ENCODE measurements at places on chromosomes 13 and 19.

GRCh38 chr13:55497486-55497885 is 1643.2 kb upstream of the PRR20A start:
- DNase-seq, result no peak

DNA sequence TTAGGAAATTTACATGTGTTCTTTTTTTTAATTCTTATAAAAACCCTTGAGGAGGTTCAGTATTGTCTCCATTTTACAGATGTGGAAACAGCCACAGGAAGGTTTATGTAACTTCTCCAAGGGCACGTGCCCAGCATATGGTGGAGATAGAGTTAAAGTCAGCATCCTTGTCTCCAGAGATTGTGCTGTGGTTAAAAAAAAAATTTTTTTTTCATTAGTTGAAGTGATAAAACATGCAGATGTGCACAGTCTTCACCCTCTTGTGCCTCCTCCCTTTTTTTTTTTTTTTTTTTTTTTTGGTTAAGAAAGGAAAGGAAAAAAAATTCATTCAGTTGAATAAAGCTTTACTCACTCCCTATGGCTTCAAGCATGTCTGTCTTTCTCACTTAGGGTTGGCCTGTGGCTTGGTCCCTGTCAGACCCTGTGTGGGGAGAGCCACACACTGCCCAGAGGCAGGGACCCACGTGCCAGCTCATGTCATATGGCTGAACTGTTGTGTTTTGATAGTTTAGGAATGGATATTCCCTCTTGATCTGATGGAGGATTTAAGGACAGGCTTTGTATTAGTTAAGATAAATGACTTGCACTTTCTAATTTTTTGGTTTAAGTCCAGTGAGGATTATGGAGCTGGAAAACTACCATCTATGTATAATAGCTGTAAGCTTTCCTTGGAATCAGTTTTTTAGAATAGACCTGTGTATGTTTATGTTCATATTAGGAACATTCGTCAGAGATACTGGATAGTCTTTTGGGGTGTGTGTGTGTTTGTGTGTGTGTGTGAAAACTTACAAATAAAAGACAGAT is 19.3 kb downstream of the RNASEH2B start:
- DNase-seq, result no peak

- DNase-seq, result no peak
Measured at GRCh38 chr19:16797876-16798275, 31.3 kb upstream of the SIN3B start.

DNA sequence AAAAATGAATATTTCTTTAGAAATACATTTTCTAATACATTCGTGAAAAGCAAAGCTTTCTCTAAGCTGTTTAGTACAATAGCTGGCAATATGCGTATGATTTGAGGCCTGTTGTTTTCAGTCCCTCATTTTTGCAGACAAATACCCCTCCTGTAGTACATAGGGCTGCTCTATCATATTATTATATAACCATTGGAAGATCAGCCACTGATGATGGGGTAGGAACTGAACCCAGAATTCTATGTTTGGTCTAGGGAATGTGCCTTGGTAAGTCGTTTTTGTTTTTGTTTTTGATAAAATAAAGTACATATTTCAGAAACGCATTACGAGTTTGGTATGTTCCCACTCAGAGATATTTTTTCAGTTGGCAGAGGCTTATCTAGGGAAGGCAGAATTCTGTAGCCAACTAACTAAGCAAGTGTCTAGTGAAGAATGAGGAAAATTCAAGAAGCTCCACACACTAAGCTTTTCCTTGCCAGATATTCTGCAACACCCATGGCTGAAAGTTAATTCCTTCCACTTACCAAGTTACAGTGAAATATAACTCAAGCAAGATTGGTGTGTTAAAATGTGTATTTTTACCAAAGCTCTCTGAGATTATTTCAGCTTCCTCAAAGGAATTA is 656.9 kb upstream of the MIR17HG start:
- no peak for DNase-seq

DNA sequence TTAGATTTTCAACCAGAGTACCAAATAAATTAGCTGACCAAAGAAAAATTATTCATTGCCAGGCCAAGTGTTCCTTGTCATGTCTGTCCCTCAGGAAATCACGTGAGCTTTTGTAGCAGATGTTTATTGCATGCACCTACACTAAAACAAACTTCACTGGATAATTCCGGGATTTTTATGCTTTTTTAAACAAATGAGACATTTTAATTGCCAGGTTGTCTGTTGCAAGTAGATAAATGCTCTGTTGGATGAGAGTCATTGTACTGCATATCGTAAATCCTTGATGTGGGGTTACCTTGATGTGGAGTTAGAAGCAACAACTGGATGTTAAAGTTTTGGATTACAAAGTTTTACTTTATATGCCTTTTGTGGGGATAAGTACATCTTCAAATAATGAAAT is 1187.7 kb upstream of the PCDH9 start:
- no peak for DNase-seq

DNA sequence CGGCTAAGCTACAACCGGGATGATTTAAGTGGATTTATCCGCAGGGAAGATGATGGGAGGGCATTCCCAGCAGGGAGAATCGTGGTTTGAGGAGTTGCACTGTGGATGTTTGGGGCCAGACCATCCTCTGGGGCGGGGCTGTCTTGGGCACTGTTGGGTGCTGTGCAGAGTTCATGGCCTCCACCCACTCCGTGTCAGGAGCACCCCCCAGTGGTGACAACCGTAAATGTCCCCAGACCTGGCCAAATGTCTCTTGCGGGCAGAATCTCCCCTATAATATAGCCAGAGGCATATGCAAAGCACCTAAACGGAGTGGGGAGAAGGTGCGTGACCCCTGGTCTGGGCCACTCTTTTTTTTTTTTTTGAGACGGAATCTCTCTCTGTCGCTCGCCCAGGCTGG is 40.2 kb downstream of the SMIM24 start:
- DNase-seq, result peak; percentile 80

- no peak for DNase-seq
Measured at GRCh38 chr13:113183450-113184129, 24.9 kb downstream of the PCID2 start.

GRCh38 chr13:97849305-97849704 is 104.2 kb upstream of the IPO5 start:
- no peak for DNase-seq

Measured in stimulated activated effector memory CD8-positive, alpha-beta T cell treated with anti-CD3 and anti-CD28 coated beads, Interleukin-12 subunit alpha, Interleukin-12 subunit beta, amount 100 ng/mL, for 72 hours (primary cell).